PC-3 (cell line): ENCODE measurements at places on chromosomes 7 and 10. TPM values are rescaled to one million over a fixed set of nuclear protein-coding genes. Genes with fewer than 3 reads are reported as not detected.

DNA sequence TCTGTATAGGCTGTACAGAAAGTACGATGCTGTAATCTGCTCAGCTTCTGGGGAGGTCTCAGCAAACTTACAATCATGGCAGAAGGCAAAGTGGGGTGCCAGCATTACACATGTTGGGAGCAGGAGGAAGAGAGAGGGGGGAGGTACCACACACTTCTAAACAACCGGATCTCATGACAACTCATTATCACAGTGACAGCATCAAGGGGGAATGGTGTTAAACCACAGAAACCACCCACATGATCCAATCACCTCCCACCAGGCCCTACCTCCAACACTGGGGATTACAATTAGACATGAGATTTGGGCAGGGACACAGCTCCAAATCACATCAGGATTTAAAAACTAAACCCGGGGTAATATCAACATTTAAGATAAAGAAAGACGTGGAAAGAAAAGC is 468.8 kb upstream of the AUTS2 start:
- no peak for DNase-seq

DNA sequence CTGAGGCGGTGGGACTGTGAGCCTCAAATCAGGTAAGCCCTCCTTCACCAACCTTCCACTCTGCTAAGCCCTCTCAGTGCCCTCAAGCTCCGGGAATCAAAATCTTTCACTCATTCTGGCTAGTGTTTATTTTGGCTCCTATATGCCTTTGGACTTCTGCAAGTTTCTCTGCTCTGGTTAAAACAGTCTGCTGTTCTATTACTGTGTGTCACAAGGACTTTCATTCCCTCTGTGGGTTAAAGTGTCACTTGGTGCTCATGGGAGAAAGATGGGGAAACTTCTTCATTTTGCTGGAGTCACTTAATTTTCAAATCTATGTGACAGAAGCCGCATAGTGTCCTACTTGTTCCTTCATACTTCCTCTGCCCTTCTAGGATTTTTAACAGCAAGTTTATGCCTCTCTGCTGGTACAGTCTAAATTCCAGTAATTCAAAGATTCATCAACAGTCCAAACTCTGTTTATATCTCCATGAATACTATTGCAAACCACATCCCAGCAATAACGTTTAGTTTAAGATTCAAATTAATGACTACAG is 61.3 kb downstream of the CD36 start:
- no peak for DNase-seq

- DNase-seq: peak; percentile 55
Observed at GRCh38 chr7:12655161-12655560, 32.3 kb upstream of the ARL4A start.

IDI2 gene
- not detected in 2 replicates for total RNA-seq

- no peak for DNase-seq
Observed at GRCh38 chr10:64040781-64041180, 519.6 kb downstream of the REEP3 start.
